ENCODE measurements at places on chromosomes 3 and 15.

DNA sequence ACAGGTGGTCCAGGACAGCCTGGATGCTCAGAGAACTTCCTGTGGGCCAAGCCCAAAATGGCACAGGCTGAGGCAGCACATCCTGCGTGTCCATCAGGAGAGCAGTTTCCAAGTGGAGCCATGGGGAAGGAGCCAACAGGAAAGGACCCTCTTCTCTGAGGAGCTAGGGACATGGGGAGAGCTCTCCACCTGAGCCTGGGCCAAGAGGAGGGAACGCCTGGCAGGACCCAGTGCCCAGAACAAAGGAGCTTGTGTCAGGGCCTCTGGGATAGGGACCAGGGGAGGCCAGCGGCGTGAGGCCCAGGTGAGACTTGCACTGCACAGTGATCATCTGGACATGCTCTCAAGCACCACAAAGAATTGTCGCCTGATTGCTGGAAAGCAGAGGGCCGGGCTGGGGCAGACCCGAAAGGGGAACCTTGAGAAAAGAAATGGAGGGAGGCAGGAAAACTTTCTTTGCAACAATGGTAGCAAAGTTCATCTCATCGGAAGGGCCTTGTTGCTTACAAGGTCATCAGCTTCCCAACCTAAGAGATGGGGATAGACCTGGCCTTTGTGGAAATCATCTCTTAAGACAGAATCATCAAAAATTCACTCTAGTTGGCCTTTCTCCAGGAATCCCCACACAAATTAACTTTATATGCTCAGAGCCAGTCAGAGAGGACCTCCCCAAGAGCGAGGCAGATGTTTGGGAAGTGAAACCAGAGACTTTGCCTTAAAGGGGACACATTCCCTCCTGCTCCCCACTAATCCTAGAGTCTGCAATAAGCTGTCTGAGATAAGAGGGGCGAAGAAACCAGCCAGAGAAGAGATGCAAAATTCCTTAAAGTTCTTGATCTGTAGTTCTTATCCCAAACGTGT, 47.7 kb upstream of the HES1 start:
- DNase-seq = no peak

DNA sequence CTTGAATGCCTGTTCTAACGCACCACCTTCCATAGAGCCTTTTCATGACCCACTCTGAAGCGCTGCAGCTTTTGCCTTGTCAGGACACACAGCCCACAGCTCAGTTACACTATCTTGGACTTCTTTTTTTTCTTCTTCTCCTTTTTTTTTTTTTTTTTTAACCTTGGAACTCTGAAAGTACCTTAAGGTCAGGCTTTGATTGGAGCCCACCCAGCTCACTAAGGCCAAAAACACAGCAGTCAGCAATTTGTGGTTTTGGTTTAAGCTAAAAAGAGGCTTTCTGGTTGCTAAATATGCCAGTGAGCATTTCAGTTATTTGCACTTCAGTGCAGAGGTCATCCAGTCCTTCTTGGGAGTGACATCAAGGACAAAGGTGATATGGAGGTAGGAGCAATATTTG, 1.7 kb downstream of the SLC25A20 start:
- DNase-seq = no peak

DNA sequence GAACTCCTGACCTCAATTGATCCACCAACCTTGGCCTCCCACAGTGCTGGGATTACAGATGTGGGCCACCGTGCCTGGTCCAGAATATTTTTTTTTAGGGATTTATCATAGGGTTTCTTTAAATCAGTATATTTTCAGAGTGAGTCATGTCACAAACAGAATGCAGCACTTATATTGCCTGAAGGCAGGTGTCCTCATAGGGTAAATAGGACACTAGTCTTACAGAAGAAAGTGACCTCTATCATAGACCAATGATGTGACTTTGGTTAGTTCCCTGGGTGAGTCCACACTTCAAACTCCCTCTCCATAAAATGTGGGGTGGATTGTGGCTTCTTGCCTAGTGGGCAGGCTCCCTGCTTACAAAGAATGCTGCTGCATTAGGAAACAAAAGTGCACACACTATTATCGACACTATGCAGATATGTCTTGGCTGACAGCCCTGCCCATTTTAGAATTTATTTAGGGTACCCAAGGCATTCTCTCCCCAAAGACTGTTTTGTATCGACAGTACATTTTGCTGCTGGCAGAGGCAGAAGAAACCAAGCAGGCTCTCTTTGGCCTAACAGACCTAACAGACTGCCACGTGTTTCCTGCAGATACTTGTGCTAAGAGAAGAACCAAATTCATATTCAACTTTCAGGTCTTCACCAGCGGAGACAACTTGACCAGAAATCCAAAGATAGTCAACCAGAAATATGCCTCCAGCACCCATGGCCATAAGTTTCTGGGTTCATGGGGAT, 125.0 kb downstream of the MOBP start:
- DNase-seq = no peak

DNA sequence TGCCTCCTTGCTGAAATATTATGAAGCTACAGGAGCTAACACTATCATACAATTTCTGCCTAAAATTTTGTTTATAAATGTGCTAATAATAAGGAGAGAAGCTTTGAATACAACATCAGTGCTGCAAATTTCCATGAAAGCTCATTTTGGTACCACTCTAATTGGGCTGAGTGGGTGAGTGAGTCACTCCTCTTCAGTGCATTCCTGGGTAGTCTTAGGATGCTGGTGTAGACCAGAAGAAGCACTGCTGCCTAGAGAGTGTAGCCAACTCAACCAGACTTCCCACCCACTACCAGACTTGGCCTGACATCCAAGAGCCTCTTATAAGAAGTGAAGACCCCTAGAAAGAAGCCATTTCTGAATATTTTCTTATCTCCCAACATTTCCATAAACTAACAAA, 32.5 kb upstream of the CCDC54 start:
- DNase-seq = no peak

GRCh38 chr3:143358155-143358792, 238.7 kb downstream of the CHST2 start:
- DNase-seq = no peak

GRCh38 chr3:63354160-63354559, 76.1 kb downstream of the SYNPR start:
- no peak for DNase-seq

- no peak for DNase-seq
Measured at GRCh38 chr15:70059476-70060213, 38.1 kb downstream of the TLE3 start.

DNA sequence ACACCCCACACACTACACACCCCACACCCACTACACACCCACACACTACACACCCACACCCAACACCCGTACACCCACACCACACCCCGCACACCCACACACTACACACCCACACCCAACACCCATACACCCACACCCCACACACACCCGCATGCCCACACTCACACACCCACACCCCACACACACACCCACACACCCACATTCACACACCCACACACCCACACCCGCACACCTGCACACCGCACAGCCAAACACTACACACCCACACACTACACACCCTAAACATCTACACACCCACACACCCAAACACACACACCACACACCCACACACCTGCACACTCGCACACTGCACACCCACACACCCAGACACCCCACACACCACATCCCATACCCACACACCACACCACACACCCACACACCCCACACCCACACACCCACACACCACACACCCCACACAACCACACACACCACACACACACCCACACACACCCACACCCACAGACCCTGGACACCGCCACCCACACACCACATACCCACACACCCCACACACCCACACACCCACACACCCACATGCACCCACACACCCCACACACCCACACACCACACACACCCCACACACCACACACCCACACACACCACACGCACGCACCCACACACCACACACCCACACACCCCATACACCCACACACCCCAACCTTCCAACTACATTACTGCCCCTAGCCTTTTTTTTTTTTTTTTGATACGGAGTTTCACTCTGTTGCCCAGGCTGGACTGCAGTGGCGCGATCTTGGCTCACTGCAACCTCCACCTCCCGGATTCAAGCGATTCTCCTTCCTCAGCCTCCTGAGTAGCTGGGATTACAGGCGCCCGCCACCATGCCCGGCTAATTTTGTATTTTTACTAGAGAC, 16.9 kb downstream of the CEP19 start:
- no peak for DNase-seq

DNA sequence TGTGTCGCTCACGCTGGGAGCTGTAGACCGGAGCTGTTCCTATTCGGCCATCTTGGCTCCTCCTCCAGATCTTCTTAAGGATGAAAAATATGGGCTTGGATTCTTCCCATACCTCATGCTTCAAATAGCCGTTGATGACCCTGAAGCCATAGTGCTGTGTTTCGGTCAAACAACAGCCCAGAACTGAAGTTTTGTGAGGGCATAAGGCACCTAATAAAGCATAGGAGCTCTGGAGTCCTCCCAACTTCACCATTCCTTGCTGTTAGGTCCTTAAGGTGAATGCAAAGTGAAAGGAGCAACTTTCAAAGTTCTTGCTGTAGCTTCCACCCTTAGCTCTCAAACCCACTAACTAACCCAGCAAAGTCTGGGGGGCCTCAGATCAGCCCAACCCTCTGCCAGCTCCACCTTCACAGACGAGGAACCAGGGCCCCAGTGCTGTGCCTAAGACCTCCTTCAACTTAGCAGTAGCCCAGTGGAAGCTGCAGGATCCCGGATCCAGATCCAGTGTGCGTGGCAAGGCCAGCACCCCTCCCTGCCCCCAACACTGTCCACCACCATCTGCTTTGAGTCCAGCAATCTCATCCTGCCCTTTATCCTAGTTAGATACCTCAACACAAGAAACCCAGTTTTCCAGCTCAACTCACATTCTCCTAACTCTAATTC, at the start of gene GRK7:
Gene GRK7, plus strand, starts transcription at position 321 of the 663 bp plus-strand sequence. CDS start 14,877 bp downstream, outside the sequence.
- DNase-seq = no peak

GRCh38 chr3:69490235-69490634, 104.3 kb upstream of the FRMD4B start:
- DNase-seq = no peak

GRCh38 chr15:98728082-98728810, 79.9 kb downstream of the IGF1R start:
- DNase-seq = peak; percentile 86

- peak; percentile 59 for DNase-seq
Measured at GRCh38 chr3:142180761-142181362, 31.5 kb upstream of the TFDP2 start.

DNA sequence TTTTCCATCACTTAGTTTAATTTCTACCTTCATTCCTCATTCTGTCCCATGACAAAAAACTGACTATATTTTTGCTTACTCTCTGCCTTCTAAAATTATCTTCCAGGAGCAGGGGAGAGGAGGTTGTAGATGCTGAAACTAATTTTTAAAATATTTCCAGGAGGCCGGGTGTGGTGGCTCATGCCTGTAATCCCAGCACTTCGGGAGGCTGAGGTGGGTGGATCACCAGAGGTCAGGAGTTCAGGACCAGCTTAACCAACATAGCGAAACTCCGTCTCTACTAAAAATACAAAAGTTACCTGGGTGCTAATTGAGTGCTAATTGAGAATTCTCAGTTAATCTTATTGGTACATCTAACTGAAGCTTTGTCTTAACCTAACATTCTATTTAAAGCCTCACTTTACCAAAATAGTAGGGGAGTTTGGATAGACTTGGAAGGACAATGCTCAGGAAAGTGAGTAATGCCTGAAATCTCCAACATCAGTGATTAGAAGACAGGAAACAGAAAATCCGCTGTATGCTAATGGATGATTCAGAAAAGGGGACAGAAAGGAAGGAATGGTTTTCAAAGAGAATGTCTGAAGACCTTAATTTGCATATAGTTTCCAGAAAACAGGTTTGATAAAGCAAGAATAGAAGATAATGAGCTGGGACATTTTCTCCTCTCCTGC, 336.1 kb downstream of the GBE1 start:
- DNase-seq = no peak

GRCh38 chr15:45307230-45307924, 55.3 kb downstream of the SLC28A2 start:
- peak; percentile 54 for DNase-seq

- DNase-seq = no peak
Measured at GRCh38 chr15:31586841-31587240, 260.2 kb downstream of the KLF13 start.

GRCh38 chr15:42072141-42072685, 22.1 kb downstream of the PLA2G4D start:
- DNase-seq = no peak

DNA sequence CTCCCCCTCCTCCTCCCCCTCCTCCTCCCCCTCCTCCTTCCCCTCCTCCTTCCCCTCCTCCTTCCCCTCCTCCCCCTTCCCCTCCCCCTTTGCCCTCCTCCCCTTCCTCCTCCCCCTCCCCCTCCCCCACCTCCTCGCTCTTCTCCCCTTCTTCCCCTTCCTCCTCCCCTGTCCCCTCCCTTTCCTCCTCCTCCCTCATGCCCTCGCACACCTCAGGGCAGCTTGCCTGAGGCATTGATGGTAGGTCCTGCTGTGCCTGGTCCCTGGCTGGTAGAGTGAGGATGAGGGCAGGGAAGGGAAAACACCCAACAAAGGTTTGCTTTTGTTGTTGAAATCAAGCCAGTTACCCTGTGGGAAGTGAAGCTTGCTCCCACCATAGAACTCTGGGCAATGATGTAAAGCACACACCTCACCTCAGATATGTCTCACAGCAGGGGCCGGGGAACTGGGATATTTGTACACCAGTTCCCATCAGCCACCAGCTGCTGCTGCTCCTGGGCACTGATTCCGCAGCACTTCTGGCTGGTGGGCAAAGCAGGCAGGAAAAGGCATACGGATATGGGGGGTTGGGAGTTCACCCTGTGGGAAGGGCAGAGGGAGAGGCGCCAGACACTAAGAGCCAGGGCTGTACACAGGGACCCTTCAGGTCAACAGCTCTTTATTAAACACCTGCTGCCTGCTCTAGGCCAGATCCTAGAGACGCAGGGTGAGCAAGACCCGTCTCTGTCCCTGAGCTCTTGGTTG, 13.8 kb downstream of the ISG20 start:
- DNase-seq = no peak

DNA sequence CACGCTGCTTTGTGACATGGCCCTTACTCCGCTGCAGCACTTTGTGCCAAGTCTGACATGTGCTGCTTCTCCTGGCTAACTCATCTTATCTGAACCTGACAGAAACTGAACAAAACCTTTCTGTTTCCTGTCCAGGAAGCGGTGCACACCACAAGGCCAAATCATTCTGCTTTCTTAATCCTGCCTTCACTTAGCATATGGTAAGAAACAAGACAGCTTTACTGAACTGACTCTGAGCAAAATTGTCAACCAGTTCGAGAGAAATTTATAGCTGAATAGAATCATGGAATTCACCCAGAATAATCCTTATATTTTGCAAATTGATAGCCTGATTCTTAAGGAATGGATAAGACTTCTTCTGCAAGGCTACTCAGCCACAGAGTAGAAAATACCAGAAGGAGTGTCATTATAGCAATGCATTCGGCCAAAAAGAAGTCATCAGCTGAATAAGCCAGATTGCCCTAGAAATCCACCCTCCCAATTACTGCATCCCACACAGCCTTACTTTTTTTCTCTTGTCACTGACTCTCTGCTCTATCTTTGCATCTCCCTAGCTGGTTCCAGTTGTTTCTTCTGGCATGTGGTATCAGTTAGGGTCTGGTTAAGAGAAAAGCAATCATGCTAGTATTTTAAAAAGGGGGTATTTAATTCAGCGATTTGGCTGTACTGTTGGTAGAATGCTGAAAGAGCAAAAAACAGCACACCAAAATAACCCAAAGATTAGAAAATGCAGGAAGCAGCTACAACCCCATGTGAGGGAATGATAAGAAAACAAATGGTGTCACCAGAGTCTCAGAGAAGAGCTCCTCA, 41.6 kb upstream of the STRIT1 start:
- DNase-seq = no peak

GRCh38 chr3:140711390-140712035, 33.6 kb downstream of the TRIM42 start:
- no peak for DNase-seq

GRCh38 chr3:192410684-192410960, 316.7 kb downstream of the FGF12 start:
- DNase-seq = peak; percentile 67

All from islet precursor cell (in vitro differentiated cells).